ENCODE measurements at places on chromosomes 16 and 17.

- DNase-seq: no peak
Observed at GRCh38 chr17:77923776-77924513, 34.6 kb upstream of the TNRC6C start.

- DNase-seq: no peak
Observed at GRCh38 chr16:3946604-3947180, 66.2 kb upstream of the CREBBP start.

GRCh38 chr16:13478991-13479390, 441.0 kb upstream of the ERCC4 start:
- DNase-seq: no peak

DNA sequence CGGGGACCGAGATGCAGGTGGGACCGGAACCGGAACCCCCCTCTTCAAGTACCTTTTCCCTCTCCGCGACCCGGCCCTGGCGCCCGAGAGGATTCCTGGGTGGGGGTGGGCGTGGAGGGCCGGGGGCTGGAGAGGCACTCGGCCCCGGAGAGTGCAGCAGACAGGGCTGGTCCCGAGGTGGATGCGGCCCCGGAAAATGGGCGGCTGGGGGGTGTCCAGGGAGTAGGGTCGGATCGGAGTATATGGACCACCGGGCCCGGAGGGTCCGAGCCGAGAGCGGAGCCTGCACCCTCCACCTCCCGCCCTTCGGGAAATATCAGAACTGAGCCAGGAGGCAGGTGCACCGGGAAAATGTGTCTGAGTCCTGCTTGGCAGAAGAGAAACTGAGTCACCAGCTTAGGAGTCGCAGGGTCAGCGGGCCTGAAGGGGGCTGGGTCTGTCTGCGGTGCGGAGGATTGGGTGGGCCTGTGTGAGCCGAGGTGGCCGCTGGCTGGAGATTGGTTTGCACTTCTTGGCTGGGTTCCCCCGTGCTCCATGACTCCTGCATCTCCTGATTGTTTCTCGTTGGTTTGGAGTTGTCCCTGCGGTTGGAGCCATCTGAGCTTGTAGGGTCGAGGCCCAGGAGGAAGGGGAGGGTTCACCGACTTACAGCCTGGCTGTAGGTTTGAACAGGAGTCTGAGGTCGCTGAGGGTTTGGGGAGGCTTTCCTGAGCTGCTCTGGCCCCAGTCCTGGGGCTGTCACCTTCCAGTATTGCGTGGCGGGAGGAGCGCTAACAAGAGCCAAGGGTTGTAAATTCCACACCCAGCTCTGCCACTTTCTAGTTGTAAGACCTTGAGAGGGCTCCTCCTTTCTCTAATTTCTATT, 518 bp downstream of the SH2B1 start:
- no peak for DNase-seq

GRCh38 chr17:58084317-58084981, 1.2 kb downstream of the DYNLL2 start:
- DNase-seq: no peak

DNA sequence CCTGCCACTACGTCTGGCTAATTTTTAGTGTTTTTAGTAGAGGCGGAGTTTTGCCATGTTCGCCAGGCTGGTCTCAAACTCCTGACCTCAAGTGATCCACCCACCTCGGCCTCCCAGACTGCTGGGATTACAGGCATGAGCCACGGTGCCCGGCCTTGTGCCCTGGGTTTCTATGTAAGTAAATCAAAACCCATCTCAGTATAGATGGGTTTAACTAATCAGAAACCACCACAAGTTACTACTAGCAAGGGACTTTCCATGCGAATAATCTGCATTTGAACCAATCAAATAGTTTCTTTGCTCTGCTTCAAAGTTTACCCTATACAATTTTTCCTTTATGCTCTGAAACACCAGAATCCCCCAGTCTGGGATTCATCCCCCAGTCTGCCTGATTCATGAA, 16.5 kb upstream of the EIF1 start:
- no peak for DNase-seq

GRCh38 chr16:88566158-88566557, 4.0 kb upstream of the ZC3H18 start:
- DNase-seq: no peak

DNA sequence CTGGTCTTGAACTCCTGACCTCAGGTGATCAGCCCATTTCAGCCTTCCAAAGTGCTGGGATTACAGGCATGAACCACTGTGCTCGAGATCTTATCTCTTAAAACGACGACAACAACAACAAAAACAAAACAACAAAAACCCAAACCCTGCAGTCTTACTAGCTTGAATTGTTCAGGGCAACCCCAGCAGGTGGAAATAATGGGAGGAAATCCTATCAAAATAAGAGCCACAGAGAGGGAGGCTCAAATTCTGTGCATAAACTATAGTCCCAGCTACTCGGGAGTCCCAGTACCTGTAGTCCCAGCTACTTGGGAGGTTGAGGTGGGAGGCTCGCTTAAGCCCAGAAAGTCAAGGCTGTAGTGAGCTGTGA, 16.5 kb upstream of the ATP6V0A1 start:
- no peak for DNase-seq

DNA sequence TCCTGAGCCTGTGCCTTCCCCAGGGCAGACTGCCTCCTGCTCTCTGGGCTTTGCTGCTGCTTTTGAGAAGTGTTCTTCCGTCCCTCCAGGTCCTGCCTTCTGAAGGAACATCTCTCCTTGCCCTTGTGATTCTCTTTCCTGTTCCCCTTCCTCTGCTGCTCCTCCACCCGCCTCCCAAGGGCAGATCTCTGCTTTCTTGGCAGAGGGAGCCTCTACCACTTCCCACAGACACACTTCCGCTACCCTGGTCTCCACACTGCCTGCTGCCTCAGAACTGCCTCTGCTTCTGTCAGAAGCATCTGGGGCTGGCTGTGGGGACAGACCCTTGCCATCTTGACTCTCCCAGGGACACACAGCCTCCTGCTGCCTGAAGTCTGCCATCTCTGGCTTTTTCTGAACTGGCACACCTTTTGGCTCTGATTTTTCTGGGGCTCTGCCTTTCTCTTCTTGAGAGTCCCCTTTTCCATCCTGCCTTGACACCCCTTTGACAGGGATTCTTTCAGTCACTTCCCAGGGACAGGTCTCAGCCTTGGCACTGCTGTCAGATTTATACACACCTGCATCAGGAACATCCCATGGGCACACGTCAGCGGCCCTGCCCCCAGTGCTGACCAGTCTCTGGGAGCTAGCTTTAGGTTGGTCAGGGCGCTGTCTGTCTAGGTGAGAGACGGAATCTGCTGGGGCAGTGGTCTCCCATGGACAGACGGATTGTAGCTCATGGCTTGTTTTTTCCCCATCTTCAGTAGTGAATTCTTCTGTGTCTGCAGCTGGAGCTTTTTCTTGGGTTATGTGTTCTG, 16.6 kb downstream of the GPR179 start:
- DNase-seq: no peak

DNA sequence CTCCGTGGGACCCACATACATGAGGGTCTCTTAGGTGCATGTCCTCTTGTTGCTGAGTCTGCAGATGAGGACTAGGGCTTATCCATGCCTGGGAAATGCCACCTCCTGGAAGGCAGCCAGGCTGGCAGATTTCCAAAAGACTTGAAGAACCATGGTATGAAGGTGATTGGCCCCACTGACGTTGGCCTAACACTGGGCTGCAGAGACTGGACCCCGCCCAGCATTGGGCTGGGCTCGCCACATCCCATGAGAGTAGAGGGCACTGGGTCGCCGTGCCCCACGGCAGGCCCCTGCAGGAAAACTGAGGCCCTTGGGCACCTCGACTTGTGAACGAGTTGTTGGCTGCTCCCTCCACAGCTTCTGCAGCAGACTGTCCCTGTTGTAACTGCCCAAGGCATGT, 38.2 kb upstream of the IL21R start:
- DNase-seq: no peak

DNA sequence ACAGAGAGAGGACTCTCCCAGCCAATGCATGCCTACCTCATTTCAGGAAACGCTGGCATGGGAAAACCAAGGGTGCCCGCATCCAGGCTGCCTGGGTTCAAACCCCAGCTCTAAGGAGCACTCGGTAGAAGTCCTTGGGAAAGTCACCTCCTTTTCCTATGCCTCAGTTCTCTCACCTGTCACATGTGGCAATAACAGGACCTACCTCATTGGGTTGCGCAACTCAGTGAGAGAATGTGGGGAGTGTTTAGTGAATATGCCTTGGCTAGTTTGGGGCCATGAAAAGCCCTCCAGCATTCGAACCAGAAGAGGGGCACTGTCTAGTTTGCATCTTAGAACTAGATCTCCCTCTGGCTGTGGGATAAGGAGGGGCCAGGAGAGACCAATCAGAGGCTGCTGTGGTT, 9.0 kb upstream of the NXPH3 start:
- DNase-seq: no peak

DNA sequence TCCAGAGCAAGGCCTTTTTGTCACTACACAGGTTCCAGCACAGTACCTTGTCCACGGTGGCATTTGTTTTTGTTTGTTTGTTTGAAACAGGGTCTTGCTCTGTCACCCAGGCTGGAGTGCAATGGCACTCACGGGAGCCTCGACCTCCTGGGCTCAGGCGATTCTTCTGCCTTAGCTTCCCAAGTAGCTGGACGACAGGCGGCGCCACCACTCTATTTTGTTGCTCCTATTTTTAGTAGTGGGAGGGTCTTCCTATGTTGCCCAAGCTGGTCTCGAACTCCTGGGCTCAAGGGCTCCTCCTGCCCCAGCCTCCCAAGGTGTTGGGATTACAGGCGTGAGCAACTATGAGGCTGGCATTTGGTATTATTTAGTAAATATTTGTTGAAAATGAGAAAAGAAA, 10.3 kb downstream of the MRC2 start:
- no peak for DNase-seq

- DNase-seq: no peak
Observed at GRCh38 chr17:73679476-73679875, 35.2 kb upstream of the SDK2 start.

DNA sequence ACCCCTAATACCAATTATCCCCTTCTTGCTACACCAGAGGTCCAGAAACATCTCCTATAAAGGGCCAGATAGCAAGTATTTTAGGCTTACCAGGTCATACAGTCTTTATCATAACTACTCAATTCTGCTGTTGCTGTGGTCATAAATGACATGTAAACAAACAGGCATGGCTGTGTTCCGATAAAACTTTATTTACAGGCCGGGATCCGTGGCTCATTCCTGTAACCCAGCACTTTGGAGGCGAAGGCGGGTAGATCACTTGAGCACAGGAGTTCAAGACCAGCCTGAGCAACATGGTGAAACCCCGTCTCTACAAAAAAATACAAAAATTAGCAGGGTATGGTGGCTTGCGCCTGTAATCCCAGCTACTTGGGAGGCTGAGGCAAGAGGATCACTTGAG, 12.3 kb downstream of the ASGR1 start:
- no peak for DNase-seq

- no peak for DNase-seq
Observed at GRCh38 chr17:48011405-48012150, 26.0 kb downstream of the COPZ2 start.

GRCh38 chr17:33777674-33778073, 477.4 kb upstream of the CCL2 start:
- DNase-seq: no peak

- no peak for DNase-seq
Observed at GRCh38 chr17:67452681-67453554, 75.8 kb downstream of the PITPNC1 start.

DNA sequence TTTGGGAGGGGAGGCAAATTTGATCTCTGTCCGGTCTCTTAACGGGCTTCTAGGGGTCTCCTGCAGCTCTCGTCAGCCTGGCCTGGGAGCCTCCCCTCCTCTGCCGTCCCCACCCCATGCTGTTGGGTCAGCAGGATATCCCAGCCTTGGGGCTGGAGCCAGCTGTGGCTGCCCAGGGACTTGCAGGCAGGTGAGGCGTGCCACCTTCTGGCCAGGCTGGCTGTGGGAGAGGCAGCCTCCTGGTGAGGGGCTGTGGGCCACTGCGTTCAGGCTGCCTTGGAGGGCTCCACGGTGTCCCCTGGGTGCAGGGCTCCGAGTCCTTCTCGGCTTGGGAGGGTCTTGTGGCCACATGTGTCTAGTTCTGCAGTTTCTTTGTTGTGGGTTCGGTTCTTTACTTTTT, 34.6 kb downstream of the TBCD start:
- no peak for DNase-seq

DNA sequence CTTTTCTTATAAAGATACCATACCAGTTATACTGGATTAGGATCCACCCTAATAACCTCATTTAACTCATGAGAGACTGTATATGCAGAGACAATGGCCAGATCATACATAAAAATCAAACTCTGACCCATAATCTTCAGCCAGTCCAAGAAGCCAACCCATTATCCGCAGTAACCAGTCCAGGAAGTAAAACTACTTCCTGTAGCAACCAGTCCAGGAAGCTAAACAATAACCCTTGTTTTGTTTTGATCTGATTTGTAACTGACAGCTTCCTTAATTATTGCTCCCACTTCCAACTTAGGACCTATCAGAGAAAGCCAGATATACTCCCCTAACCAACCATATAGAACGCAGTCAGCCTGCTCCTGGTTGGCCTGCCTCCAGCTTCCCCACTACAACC, 19.2 kb upstream of the SSTR2 start:
- no peak for DNase-seq

- DNase-seq: no peak
Observed at GRCh38 chr17:69406941-69407340, 7.6 kb upstream of the MAP2K6 start.

- DNase-seq: no peak
Observed at GRCh38 chr17:57135789-57136291, 50.8 kb downstream of the AKAP1 start.

DNA sequence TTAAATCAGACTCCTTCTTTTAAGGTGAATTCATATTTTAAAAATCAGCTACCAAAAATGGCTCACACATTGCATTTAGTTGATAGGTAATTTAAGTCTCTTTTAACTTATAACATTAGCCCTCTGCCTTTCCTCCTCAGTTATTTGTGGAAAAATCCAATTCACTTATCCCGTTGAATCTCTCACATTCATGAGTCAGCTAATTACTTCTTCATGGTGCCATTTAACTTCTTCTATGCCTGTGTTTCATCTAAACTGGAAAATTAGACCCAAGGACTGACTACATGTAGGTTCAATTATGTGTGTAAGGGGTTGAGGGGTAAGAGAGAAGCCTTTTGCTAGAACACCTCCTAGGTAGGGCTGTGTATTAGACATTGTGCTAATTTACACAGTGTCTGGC, 18.4 kb upstream of the SLFN5 start:
- no peak for DNase-seq

All from brain pericyte (primary cell).